ENCODE measurements at places on chromosomes 16 and 17. TPM values are rescaled to one million over a fixed set of nuclear protein-coding genes. Genes with fewer than 3 reads are reported as not detected.

DNA sequence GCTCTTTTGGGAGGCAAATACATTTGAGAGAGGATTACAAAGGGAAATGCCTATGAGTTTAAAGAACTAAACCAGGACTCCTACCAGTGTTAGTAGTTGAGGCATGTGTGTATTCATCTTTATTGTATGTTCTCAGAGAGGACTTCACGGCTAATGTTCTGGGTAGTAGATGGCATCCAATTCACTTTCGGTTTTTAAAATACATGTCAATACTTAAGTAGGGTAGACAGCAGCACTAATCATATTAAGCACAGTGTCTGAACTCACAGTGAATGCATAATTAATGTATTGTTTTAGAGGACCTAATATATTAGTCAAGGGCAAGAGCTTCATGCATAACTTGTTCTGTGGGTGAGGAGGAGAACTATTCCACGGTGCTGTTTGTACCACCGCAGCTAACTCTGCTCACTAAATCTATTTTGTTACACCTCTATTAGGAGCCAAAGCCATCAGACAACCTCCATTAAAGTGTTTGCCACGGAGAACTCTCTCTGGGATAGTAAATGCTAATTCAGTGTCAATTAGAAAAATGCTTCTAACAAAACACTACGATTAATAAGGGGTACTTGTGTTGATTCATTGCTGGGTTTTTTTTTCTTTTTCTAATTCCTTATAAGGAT, 56.3 kb downstream of the COX10 start:
- no peaks in the 10 kb centered on the region for H3K27me3 ChIP-seq
- no peak for DNase-seq
- H3K4me3 ChIP-seq = no peak overlapping the region
- H3K27ac ChIP-seq = no peak overlapping the region

ATAD5 gene
- 12.5 TPM for total RNA-seq

DNA sequence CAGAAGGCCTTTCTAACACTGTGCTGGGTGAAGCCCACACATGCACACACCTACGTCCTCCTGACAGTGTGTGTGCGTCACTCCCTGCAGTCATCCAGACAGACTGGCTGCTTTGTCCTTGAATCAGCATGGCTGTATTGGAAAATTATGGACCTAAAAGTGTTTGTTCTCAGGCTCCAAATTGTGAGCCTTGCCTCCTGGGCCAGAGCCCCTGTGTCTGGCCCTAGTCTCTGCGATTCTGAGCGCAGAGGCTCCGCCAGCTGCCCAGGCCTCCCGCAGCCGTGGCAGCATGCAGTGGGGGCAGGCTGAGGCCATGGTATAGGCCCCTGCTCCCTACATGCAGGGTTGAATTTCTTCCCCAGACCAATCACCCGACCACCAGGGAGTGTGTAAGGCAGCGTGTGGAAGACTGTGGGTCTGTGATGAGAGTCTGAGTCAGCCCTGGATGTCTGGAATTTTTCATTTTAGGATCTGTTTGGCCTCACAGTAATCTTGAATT, 166.9 kb downstream of the LGALS9B start:
- H3K4me1 ChIP-seq = no peaks in the 10 kb centered on the region
- H3K27me3 ChIP-seq = no peaks in the 10 kb centered on the region

- no peak overlapping the region for H3K27ac ChIP-seq
- no peaks in the 10 kb centered on the region for H3K27me3 ChIP-seq
- H3K4me1 ChIP-seq = peaks cover 19% of the 10 kb centered on the region
- no peaks in the 10 kb centered on the region for H3K36me3 ChIP-seq
- H3K4me3 ChIP-seq = no peak overlapping the region
Observed at GRCh38 chr16:48054881-48055601, 100.8 kb downstream of the ABCC12 start.

IGF2BP1 gene
- total RNA-seq = 56.5 TPM

DNA sequence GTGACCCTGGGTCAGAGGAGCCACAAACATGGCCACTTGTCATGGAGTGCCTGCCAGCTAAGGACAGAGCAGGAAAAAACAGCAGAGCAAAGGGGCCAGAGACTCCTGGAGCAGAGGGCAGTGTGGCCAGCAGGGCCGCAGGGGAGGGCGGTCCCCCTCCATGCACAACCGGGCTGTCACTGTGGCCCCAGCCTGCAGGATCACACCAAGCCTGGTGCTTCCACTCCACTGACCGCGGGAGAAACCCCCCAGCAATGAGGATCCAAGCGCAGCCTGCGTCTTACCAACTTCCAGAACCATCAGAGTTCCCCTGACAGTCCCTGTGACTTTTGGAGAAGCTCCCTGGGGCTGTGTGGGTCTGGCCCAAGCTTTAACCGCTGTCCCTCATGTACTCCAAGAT, 62.0 kb downstream of the PRMT7 start:
- no peak overlapping the region for H3K27ac ChIP-seq
- DNase-seq = no peak
- no peaks in the 10 kb centered on the region for H3K27me3 ChIP-seq
- no peaks in the 10 kb centered on the region for H3K36me3 ChIP-seq
- H3K4me3 ChIP-seq = no peak overlapping the region

DNA sequence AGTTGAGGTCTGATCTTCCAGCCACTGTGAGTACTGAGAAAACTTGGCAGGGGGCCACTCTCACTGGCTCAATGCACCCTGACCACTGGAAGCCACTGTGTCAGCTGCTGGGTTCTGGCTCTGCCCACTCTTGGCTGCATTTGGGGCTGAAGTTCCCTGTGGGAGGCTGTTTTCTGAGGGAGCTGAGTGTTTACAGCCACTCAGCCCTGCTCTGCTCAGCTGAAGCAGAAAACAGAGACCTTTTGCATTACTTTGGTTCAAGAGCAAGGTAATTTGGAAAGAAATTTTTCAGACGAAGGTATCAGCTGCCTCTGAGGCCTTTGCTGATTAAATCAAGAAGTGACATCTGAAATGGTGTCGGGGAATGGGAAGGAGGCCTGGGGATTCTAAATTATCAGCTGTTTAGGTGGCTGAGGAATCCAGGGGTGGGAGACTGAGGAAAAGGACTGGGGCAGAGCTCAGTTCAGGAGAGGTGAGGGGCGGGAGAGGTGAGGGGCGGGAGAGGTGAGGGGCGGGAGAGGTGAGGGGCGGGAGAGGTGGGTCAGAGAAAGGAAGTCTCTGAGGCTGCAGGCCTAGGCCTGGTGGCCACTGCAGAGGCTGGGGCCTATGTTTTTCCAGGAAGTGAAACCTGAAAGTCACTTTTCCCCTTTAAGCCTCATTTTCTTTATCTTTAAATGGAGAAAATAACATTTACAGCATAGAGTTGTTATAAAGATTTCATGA, at the start of gene ACSM5:
ACSM5 (plus strand) TSS at position 137 of the 723 bp plus-strand sequence. CDS start 1,951 bp downstream, outside the sequence.
- DNase-seq = no peak
- H3K27ac ChIP-seq = no peak within 1 kb of the TSS
- H3K36me3 ChIP-seq = no peaks in the 10 kb centered on the region

CACNG5 gene
- total RNA-seq = not detected

- H3K36me3 ChIP-seq = peaks cover 18% of the 10 kb centered on the region
- no peaks in the 10 kb centered on the region for H3K4me1 ChIP-seq
- H3K27ac ChIP-seq = no peak overlapping the region
- no peaks in the 10 kb centered on the region for H3K27me3 ChIP-seq
- DNase-seq = no peak
Observed at GRCh38 chr16:8928467-8928957, 35.2 kb downstream of the USP7 start.

ALDH3A1 gene
- total RNA-seq = 1,906 TPM

GRCh38 chr16:77143364-77143763, 47.6 kb upstream of the MON1B start:
- H3K4me1 ChIP-seq = no peaks in the 10 kb centered on the region
- H3K27me3 ChIP-seq = 0 out of 2 replicates have a peak, but pooled peaks cover 2% of the 10 kb centered on the region
- no peak for DNase-seq
- H3K36me3 ChIP-seq = no peaks in the 10 kb centered on the region
- H3K27ac ChIP-seq = no peak overlapping the region
- no peak overlapping the region for H3K4me3 ChIP-seq

- no peaks in the 10 kb centered on the region for H3K4me1 ChIP-seq
- H3K27ac ChIP-seq = no peak overlapping the region
- no peaks in the 10 kb centered on the region for H3K27me3 ChIP-seq
Observed at GRCh38 chr17:2125013-2125535, 70.2 kb downstream of the HIC1 start.

KRTAP2-3 gene
- 0.57 TPM for total RNA-seq

TM4SF5 gene
- total RNA-seq = not detected

- no peak for DNase-seq
- no peak overlapping the region for H3K27ac ChIP-seq
- H3K4me3 ChIP-seq = no peak overlapping the region
- no peaks in the 10 kb centered on the region for H3K36me3 ChIP-seq
Observed at GRCh38 chr17:68870161-68870826, 84.9 kb downstream of the ABCA8 start.

GRCh38 chr16:87684711-87685404, 80.9 kb downstream of the KLHDC4 start:
- no peak for DNase-seq
- H3K36me3 ChIP-seq = no peaks in the 10 kb centered on the region
- H3K4me1 ChIP-seq = no peaks in the 10 kb centered on the region
- no peak overlapping the region for H3K27ac ChIP-seq
- H3K4me3 ChIP-seq = no peak overlapping the region

GRCh38 chr17:7315570-7316235, 543 bp upstream of the GPS2 start:
- no peaks in the 10 kb centered on the region for H3K27me3 ChIP-seq
- peaks cover 23% of the 10 kb centered on the region for H3K36me3 ChIP-seq
- DNase-seq = peak; percentile 30
- H3K4me1 ChIP-seq = peaks cover 33% of the 10 kb centered on the region
- peak overlapping the region; percentile 64 for H3K27ac ChIP-seq
- peak overlapping the region; percentile 97 for H3K4me3 ChIP-seq

DNA sequence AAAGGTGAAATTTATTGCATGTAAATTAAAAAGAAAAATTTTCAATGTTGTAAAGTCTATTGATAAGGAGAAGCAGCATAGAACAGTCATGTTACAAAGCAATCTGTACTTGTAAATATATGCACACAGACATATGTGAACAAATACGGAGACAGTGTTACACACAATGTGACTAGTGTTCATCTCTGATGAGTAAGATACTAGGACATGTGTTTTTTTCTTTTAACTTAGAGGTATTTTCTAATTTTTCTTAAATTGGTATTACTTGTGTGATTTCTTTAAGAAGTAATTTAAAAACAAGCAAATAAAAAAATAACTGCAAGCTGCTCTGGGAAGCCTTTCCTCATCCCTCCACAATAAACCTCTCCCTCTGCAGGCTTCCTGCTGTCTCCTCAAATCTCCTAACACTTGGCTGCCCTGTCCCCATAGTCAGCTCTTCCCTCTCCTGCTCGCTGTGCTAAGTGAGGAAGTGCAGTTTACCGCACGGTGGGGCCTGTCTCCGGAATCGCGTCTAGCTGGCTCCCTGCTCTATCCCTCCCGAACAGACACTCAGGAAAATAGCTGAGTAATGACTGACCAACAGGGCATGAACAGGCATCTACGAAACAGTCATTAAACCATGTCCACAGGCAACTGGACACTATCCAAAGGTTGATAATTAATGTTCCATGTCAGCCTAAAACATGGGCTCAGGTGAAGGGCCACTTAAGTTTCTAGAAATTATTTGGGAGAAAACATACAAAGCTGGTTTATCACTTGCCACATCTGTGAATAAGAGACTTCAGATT, 35.9 kb downstream of the CMTM4 start:
- H3K27ac ChIP-seq = peak overlapping the region; percentile 49
- no peaks in the 10 kb centered on the region for H3K27me3 ChIP-seq
- no peak for DNase-seq

GRCh38 chr17:67606896-67607604, 110.7 kb upstream of the NOL11 start:
- no peaks in the 10 kb centered on the region for H3K4me1 ChIP-seq
- no peak overlapping the region for H3K4me3 ChIP-seq
- no peak overlapping the region for H3K27ac ChIP-seq
- H3K36me3 ChIP-seq = no peaks in the 10 kb centered on the region
- H3K27me3 ChIP-seq = no peaks in the 10 kb centered on the region

DNA sequence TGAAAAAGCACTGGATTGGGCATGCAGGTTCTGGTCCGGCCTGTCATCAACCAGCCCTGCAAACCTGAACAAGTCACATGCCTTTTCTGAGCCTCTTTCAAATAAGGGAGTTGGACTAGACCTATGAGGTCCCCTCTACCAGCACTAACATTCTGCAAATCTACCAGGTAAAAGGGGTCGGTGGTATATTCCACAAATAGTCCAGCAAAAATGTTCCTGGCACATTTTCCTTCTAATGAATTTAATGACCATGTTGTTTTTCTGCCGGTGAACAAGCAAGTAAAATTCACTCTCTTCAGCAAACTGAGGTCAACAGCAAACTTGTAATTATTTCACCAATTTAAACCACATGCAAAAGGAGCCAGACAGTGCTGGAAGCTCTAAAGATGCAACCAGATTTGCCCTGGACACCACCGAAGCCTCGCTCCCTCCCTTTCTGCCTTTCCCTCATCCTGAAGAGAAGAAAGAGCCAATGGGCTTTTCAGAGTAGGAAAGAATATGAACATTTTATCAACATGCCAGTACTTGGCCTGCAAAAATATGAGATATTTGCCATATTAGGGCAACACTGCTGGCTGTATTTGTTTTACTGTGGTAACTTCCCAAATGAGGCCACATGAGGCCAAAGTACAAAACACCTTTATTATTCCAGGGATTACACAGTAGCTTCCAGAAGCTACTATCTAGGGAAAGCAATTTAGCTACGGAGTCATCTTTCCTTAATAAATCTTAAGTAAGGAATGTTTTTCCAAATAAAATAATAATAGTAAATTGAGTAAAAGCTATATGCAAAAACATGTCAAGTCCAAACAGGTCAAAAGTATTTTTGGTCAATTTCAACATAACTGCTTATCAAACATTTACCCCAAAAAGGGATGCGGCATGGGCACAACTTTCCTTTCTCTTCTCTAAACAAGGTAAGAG, 45.0 kb downstream of the USP31 start:
- no peak overlapping the region for H3K4me3 ChIP-seq
- H3K27ac ChIP-seq = no peak overlapping the region
- H3K36me3 ChIP-seq = no peaks in the 10 kb centered on the region
- H3K27me3 ChIP-seq = no peaks in the 10 kb centered on the region
- DNase-seq = no peak

- H3K27me3 ChIP-seq = peaks cover 34% of the 10 kb centered on the region
- H3K36me3 ChIP-seq = no peaks in the 10 kb centered on the region
- DNase-seq = no peak
- no peak overlapping the region for H3K27ac ChIP-seq
- H3K4me3 ChIP-seq = no peak overlapping the region
- no peaks in the 10 kb centered on the region for H3K4me1 ChIP-seq
Observed at GRCh38 chr16:24118126-24118821, 137.9 kb upstream of the CACNG3 start.

GRCh38 chr17:42913981-42914617, 13.5 kb downstream of the G6PC1 start:
- no peak overlapping the region for H3K27ac ChIP-seq
- no peaks in the 10 kb centered on the region for H3K27me3 ChIP-seq
- DNase-seq = peak; percentile 34
- peaks cover 21% of the 10 kb centered on the region for H3K4me1 ChIP-seq
- no peaks in the 10 kb centered on the region for H3K36me3 ChIP-seq

DNA sequence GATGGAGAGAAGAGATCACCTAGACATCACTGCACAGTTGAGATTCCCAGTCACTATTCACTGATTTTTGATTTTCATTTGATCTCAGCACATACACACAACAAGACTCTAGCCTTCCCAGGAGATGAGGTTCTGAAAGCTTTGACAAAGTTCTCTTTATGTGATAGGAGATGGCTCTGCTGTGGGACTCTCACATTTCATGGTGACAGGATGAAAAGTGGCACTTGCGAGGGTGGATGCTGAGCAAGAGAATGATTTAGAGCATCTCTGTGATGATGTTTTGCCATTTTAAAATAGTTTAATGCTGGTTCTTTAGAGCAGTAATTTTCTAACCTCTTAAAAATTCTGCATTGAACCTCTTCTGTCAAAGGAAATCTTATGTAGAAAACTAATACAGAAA, 113.3 kb upstream of the CA10 start:
- no peak for DNase-seq
- no peaks in the 10 kb centered on the region for H3K27me3 ChIP-seq
- no peaks in the 10 kb centered on the region for H3K4me1 ChIP-seq
- H3K4me3 ChIP-seq = no peak overlapping the region
- H3K27ac ChIP-seq = no peak overlapping the region

Measured in PC-9 (cell line).